Endothelial cell of umbilical vein (primary cell): ENCODE measurements at places on chromosomes 11 and 22. TPM values are rescaled to one million over a fixed set of nuclear protein-coding genes. Genes with fewer than 3 reads are reported as not detected.

ACRV1 gene
- total RNA-seq, result not detected in 2 replicates

RIC3 gene
- not detected in 2 replicates for total RNA-seq

CARD10 gene
- total RNA-seq, result 39.5 and 40.6 TPM in 2 replicates

ADAMTS15 gene
- total RNA-seq, result not detected in 2 replicates

ANO1 gene
- 0.40 TPM in 1 of 2 replicates, not detected in the other for total RNA-seq

SLC1A2 gene
- total RNA-seq, result not detected in 2 replicates

DNA sequence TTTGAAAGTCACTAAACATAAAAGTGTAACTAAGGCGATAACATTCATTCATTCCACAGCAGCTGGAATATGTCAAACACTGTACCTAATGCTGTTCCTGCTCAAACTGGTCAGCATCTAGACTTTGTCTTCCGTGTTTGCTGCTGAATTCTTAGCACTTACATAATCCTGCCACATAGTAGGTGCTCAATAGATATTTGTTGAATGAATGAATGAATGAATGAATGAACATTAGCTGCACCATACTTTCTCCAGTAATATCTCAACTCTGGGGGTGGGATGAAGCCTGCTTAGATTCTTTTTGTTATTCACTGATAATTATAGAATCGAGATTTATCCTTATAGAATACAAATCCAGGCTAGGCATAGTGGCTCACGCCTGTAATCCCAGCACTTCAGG lies 6.6 kb upstream of the RNF169 start:
- no peak for DNase-seq

DNA sequence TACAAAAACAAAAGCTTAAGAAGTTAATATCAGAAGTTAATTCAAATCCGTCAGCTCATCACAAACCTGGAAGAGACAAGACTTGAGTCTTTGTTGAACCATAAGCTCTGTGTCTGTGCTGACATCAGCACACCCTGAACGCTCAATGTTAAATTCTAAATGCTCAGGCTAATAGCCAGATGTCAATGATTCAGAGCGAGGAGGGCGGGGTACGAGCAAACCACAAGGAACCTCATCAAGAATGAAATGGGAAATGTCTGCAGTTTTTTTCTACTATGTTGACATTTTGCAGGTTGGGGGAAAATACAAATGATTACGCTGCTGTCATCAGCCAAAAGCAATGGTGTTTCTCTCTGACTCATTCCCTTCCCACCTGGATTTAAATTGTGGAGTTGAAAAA lies 1057.2 kb downstream of the NTM start:
- DNase-seq, result no peak

DNA sequence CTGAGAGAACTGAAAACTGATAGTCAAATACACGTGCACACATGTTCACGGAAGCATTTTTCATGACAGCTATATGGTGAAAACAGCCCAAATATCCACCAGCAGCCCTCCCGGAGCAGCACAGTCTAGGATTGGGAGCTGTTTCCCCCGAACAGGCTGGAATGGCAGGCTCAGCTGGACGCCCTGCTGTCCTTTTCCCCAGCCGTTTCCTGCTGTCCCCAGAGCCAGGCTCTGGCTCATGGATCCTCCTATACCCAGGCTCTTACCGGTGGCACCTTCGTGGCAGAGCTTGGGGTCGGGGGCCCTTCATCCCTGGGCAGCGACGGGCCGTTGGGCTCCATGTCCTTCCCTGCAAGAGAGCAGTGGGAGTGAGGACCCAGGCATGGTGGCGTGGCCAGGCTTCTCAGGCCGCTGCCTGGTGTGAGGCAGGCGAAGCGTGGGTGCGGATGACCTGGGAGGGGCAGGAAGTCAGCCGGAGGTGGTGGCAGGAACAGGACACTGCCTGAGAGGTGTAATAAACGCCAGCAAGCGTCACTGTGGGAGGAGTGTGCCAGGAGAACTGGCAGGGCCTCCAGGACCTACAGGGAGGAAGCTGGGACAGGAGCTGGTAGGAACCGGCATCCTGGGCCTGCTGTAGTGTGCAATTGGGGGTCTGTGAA lies 38.8 kb downstream of the OSBPL5 start:
- DNase-seq, result peak; percentile 16

DNA sequence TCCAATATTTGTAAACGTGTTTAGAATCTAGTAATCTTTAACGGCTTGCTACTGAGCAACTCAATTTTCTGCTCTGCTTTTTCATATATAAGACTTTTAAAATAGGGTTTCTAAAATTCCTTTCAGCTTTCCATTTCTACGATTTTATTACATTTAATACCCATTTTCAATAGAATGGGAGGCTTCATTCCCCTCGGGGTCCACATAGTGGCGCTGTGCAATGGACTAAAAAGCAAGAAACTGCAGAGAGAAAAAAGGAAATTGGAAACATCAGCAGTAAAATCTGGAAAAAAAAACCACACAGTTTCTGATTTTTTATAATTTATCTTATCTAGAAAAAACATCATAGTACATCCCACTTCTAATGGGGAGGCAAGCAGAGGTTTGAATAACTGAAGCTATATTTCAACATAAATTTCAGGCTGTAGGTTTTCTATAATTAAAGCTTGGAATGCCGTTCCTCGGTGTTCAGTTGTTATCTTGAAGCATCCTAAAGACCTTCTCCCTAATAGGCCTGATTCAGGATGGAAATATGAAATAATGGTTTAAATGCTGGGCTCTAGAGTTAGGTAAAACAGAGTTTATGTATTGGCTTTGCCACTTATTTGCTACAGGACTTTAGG lies 18.7 kb upstream of the JHY start:
- peak; percentile 56 for DNase-seq
